Epithelial cell of umbilical artery (primary cell): ENCODE measurements at places on chromosomes 11 and 22. TPM values are rescaled to one million over a fixed set of nuclear protein-coding genes. Genes with fewer than 3 reads are reported as not detected.

Gene SLC22A12
- not detected in 2 replicates for total RNA-seq

Gene OR5P2
- not detected in 2 replicates for total RNA-seq

Gene KMT5B
- 24.2 and 26.0 TPM in 2 replicates for total RNA-seq

Gene SCGB1D2
- total RNA-seq = not detected in 2 replicates

Gene DEUP1
- not detected in 2 replicates for total RNA-seq

Gene UPK2
- not detected in 2 replicates for total RNA-seq

Gene APOL4
- total RNA-seq = not detected in 2 replicates

Gene GAS2
- 1.6 and 2.3 TPM in 2 replicates for total RNA-seq

Gene BMAL1
- total RNA-seq = 6.2 and 7.8 TPM in 2 replicates

Gene KAT5
- 31.8 and 35.4 TPM in 2 replicates for total RNA-seq

Gene POU2AF2
- total RNA-seq = not detected in 2 replicates
